IMR-90 (cell line): ENCODE measurements at places on chromosomes 16 and 17.

GRCh38 chr16:87881324-87882200 is 12.3 kb upstream of the SLC7A5 start:
- no peak for DNase-seq

DNA sequence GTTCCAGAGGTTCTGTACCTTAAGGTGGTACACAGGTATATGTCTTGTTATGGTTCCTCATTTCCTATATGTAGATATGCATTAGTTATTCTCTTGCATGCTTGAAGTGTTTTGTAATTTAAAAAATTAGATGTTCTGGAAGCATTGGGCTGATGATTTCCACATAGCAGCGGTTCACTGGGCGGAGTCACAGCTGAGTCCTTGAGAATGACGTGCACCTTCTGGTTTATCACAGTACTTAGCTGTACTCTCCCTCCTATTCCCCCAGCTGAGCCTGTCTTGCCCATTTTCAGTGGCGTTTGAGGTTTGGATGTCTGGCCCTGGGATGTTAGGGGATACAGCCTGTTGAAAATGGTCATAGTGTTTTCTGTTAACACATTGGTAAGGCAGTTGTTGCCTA is 327.1 kb downstream of the SNX29 start:
- peak; percentile 17 for DNase-seq

GRCh38 chr16:58020628-58021521 is 4.7 kb upstream of the MMP15 start:
- peak; percentile 43 for DNase-seq

- DNase-seq, result no peak
Observed at GRCh38 chr16:26985100-26986065, 81.3 kb upstream of the C16orf82 start.

- DNase-seq, result no peak
Observed at GRCh38 chr17:33753452-33753851, 460.4 kb upstream of the ASIC2 start.

- peak; percentile 67 for DNase-seq
Observed at GRCh38 chr16:15572329-15573001, 70.5 kb downstream of the MARF1 start.

DNA sequence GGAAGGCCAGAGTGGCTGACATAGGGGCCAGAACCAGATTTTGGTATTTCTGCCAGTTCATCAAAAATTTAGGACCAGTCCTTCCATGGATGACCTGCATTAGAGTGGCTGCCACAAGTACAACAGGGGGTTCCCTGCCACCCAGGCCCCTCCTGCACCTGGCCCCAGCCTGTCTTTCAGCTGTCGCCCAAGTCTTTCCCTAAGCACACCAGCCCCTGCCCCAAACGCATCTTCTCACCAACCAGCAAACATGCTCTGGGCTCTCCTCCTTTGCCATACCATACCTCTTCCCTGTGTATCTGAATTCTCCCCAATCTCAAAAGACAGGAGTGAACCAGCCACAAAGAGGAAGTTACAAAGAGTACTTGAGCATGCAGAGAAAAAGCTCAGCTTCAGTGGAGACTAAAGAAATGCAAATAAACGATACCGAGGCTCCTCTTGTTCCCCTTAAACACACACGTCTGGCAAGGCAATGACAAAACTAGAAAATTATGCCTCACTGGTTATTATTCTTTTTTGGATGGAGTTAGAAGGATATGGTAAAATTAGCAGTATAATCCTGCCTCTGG is 130.6 kb downstream of the DYNLRB2 start:
- no peak for DNase-seq

- DNase-seq, result no peak
Observed at GRCh38 chr17:41546819-41547218, 18.7 kb upstream of the KRT19 start.

DNA sequence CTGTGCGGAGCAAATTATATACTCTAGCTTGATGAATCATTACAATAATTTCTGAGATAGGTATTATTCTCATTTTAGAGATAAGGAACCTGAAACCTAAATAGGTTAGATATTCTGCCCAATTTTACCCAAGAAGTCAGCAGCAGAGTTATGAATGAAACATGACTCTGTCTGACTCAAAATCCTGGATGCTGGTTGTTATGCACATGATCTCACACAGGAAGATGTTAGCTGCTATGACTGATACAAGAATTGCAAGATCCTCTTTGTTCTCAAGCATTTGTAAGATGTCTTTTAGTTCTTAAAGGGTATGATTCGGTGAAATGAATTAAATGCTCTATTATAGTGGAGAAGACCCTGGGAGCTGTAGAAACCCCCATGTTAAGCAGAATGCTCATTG is 447.8 kb downstream of the KIF2B start:
- DNase-seq, result no peak

GRCh38 chr16:10976634-10977033 is 32.3 kb downstream of the CLEC16A start:
- DNase-seq, result no peak

- DNase-seq, result no peak
Observed at GRCh38 chr17:47649972-47650524, 329 bp downstream of the KPNB1 start.

- DNase-seq, result no peak
Observed at GRCh38 chr17:2022647-2023240, 2.4 kb downstream of the RTN4RL1 start.

DNA sequence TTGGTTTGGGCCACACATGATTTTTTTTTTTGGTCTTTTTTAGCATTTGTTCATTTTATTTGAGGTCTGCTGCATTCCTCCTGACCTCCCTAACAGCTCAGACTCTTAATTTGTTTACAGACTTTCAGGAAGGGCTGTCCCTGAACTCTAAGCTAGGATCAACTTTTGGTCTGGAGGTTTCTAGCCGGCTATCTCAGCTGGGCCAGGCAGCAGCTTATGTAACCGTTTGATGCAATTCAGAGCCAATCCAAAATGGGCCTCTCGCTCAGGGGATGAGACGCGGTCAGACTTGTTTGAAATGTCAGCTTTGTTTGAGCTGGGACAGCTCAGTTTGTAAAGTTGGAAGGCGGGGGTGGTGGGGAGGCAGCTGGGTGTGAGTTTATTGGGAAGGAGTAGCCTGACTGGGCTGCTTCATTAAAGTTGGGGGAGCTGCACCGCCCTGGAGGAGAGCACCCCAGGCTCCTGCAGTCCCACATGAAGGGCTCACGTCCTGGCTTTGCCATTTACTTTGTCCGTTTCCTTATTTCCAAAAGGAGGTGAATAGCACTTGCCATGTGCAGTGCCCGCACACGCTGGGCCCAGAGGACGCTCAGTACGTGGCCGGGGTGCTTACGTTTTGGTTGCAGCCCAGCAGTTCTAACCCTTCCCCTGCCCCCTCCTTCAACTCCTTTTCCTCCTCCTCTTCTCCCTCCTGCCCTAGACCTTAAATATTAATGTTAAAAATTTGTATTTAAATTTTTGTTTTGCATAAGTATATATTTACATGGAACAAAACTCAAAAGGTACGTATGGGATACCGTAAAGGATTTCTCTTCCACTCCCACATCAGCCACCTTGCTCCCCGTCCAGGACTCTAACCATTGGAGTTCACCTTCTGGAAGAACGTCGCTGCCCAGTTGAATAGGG is 121.2 kb downstream of the SNX29 start:
- DNase-seq, result peak; percentile 84

GRCh38 chr17:35730400-35731005 is 936 bp upstream of the RASL10B start:
- DNase-seq, result no peak
